ENCODE measurements at places on chromosomes 6 and 20. TPM values are rescaled to one million over a fixed set of nuclear protein-coding genes. Genes with fewer than 3 reads are reported as not detected.
A peak's percentile ranks its signal among the peaks of the same experiment; 100 is the strongest.

ZSWIM3 gene
- 5.2 TPM for total RNA-seq

PERP gene
- total RNA-seq: 42.1 TPM

ZBTB46 gene
- 28.6 TPM for total RNA-seq

LRRN4 gene
- not detected for total RNA-seq

TENT5A gene
- 26.3 TPM for total RNA-seq

- DNase-seq: no peak
Measured at GRCh38 chr6:20400456-20401204, 1.0 kb upstream of the E2F3 start.

DNA sequence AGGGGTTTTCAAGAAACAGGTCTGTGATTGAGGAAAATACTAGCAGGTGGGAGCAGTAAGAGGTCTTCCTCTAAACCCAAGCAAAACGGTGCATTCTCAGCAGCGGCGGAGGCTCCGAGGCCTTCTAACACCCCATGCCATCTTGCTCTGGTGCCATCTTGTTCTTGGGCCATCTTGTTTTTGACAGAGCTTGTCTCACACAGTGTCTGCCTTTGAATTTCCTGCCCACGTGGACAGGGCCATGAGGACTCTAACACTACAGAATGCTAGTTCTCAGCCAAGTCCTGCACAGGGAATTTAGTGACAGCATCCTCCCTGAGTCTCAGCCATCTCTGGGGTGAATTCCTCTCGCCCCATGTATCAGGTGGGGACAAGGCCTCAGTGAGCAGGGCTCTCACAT lies 76.4 kb downstream of the PSMG4 start:
- DNase-seq: no peak

DNA sequence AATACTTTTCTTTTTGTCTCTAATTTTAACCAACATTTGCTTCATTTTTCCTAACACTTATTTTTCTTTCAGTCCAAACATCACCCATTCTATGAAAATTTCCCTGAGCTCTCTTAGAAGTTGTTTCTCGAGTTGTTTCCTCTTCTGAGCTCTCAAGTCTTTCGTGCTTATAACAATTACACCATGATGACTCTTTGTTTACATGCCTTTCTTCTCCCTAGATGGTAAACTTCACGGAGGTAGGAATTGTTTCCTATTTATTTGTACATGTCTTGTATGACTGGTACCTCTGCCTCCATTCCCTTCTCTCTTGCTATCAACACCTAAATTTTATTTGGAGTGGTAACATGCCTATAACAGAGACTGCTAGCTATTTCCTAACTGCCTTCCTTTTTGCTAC lies 6.4 kb downstream of the BLOC1S5 start:
- no peak for DNase-seq

DNA sequence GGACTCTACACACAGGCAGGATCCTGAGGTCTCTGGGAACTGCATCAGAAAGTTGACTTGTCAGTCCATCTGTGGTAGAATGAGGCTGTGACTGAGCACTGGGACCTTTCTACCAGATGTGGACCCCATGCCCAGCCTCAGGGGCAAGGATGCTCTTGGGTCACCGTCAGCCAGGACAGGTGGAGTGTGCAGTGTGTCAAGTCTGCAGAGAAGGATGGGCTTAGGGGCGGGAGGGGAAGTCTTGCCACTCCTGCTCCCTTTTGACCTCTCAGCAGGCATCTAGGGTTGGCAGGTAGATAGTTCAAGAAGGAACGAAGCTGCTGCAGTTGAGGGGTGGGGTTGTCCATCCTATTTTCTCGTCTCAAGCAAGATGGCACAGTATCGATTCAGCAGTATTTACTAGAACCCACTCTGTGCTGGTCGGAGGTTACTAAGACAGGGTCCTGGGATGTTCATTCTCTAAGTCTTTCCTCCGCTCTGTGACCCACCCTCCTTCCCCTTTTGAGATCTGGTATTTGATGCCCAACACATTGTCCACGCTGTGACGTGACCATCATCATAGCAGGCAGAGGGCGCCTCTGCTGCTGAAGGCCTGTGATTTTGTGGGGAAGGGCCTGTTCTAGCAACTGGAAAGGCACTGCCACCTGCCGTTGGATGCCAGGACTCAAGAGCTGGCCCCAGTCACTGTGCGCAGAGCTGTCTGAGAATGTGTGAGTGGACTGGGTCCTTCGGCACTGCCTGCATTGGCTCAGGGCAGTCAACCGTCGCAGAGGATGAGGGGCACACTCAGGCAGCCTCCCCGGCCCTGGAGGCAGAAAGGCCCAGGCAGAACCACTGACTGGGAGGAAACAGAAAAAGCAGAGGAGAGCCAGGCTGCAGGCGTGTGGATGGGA lies 23.2 kb downstream of the RBCK1 start:
- DNase-seq: peak; percentile 82

DNA sequence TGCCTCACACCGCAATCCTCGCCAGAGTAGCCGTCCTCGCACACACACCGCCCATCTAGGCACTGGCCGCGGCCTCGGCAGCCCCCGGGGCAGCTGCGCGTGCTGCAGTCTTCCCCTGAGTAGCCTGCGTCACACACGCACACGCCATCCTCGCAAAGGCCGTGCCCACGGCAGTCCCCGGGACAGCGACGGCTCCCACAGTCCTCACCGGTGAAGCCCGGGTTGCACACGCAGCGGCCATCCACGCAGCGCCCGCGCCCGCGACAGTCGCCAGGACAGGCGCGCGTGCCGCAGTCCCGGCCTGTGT lies 13.1 kb downstream of the TNXB start:
- no peak for DNase-seq

GRCh38 chr20:40536808-40537207 lies 152.2 kb downstream of the MAFB start:
- DNase-seq: no peak

DNA sequence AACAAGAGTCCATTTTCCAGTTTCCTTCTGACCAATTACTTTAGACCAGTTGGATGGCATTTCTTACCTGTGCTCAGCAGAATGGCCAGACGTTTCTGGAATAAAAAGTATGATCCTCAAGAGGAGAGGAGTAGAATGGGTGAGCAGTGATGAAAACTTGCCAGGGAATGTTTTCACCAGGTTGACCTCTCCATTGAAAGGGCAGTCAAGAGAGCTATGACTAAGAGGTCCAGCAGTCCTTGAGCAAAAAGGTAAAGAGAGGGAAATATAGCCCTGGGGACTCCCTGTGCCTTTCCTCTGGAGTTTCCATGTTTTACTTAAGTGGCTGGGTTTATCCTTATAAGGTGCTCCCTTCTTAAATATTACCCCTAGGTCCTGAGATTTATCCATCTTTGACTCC lies 210.9 kb downstream of the TBX18 start:
- DNase-seq: no peak

DNA sequence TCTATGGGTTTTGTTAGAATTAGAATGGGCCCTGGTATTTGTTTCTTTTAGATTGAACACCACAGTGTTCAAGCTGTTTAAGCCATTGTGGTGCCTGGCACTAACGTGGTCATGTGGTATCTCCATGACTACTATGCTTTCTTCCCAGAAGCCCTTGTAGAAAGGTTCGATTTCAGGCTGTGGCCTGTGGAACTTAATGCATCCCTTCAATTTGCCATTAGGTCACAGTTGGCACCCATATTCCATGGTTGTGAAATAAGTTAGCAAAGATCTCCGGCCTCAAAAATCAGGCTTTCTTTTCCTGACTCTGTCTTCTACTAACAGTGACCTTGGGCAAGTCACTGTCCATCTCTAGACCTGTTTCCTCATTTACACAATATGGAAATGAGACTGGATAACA lies 31.3 kb upstream of the AAR2 start:
- no peak for DNase-seq

DNA sequence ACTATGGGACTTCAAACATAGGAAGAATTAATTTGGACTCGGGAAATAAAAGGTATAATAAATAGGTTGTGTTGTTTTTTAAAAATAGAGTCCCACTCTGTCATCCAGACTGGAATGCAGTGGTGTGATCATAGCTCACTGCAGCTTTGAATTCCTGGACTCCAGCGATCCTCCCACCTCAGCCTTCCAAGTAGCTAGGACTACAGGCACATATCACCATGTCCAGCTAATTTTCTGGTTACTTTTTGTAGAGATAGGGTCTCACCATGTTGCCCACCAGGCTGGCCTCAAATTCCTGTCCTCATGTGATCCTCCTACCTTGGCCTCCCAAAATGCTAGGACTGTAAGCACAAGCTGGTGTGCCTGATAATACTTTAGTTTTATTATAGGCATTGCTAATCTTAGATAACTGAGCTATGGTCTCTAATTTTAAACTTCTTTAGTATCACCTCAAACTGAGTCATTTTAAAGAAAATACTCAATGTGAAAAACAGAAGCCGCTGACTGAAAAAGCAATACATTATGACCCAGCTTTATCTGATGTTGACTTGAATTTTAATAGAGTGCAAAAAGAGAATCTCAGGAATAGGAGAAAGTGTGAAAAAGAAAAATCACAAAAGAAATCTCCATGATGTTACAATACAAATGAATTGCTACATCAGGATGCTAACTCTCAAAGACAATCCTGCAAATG lies 251.0 kb downstream of the RNGTT start:
- DNase-seq: no peak
